T-cell (primary cell): ENCODE measurements at places on chromosomes 12 and 14. TPM values are rescaled to one million over a fixed set of nuclear protein-coding genes. Genes with fewer than 3 reads are reported as not detected.

- H3K4me1 ChIP-seq: peaks cover 12% of the 10 kb centered on the region
- H3K36me3 ChIP-seq: no peaks in the 10 kb centered on the region
- H3K27me3 ChIP-seq: peaks cover 11% of the 10 kb centered on the region
- no peak overlapping the region for H3K4me3 ChIP-seq
- no peak for DNase-seq
These were observed 4.7 kb upstream of the SSH1 start for GRCh38 chr12:108861878-108862587.

GRCh38 chr12:61291647-61292046 is 968.6 kb upstream of the USP15 start:
- H3K27me3 ChIP-seq: no peaks in the 10 kb centered on the region
- no peak overlapping the region for H3K27ac ChIP-seq
- H3K36me3 ChIP-seq: no peaks in the 10 kb centered on the region
- no peak overlapping the region for H3K4me3 ChIP-seq
- H3K4me1 ChIP-seq: no peaks in the 10 kb centered on the region

GRCh38 chr12:82964446-82964845 is 277.7 kb downstream of the TMTC2 start:
- H3K36me3 ChIP-seq: no peaks in the 10 kb centered on the region
- no peak for DNase-seq
- H3K4me1 ChIP-seq: no peaks in the 10 kb centered on the region

- no peaks in the 10 kb centered on the region for H3K27me3 ChIP-seq
- H3K27ac ChIP-seq: no peak overlapping the region
- DNase-seq: no peak
- H3K4me1 ChIP-seq: peaks cover 5% of the 10 kb centered on the region
- no peaks in the 10 kb centered on the region for H3K36me3 ChIP-seq
These were observed 18.5 kb upstream of the DUSP6 start for GRCh38 chr12:89370850-89371249.

DNA sequence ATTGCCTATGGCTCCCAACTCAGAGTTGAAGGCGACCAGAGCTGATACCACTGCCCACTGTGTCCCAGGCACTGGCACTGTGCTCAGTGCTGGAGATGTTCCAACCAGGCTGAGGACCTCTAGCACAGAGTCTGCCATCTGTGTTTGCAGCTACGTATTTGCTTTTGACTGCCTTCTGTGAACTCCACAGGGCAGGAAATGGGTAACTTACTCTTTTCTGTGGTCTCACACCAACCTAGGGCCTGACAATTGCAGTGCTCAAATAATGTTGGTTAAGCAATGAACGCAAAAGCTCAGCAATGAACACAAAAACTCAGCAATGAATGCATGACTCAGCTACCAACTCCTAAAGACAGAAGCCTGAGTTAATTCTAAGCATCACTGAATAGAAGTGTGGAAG is 202.8 kb downstream of the NUAK1 start:
- H3K36me3 ChIP-seq: no peaks in the 10 kb centered on the region
- H3K27me3 ChIP-seq: no peaks in the 10 kb centered on the region
- H3K4me3 ChIP-seq: no peak overlapping the region
- no peak for DNase-seq
- no peak overlapping the region for H3K27ac ChIP-seq

The AKT1 gene
- 113 TPM for total RNA-seq

GRCh38 chr12:96503976-96504375 is 14.6 kb downstream of the CFAP54 start:
- no peaks in the 10 kb centered on the region for H3K27me3 ChIP-seq
- no peak for DNase-seq
- H3K4me1 ChIP-seq: peaks cover 20% of the 10 kb centered on the region
- no peaks in the 10 kb centered on the region for H3K36me3 ChIP-seq
- no peak overlapping the region for H3K4me3 ChIP-seq

The IRAK3 gene
- 0.16 TPM for total RNA-seq

DNA sequence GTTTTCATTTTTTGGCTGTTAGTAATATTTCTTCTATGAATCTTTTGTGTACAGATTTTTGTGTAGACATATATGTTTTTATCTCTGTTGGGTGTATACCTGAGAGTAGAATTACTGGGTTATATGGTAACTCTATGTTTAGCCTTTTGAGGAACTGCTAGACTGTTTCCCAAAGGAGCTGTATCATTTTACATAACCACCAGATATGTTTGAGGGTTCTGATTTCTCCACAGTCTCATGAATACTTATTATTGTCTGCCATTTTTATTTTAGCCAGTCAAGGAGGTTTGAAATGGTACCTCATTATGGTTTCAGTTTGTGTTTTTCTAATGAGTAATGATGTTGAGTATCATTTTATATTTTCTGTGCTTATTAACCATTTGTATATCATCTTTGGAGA is 1.9 kb downstream of the PCNX4 start:
- no peak overlapping the region for H3K27ac ChIP-seq
- no peaks in the 10 kb centered on the region for H3K27me3 ChIP-seq
- DNase-seq: no peak
- H3K4me1 ChIP-seq: peaks cover 12% of the 10 kb centered on the region

The PRB2 gene
- not detected for total RNA-seq

DNA sequence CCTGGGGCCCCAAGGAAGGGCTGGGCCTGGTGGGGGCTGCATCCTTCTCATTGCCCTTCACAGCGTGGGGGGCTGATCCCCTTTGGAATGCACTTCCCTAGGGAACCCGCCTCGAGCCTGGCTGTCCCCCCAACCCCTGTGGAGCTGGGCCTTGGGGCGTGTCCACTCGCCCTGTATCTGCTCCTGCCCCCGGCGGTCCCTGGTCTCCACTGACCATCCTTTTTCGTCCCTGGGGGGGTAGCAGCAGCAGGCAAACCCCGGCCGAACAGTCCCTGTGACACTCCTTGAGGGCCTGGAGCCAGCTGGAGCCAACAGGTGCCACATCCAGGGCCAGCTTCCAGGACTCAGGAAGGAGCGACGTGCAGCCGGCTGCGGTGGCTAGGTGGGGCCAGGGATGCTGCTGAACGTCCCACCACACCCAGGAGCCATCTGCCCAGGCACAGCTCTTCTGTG is 9.4 kb upstream of the GPR132 start:
- H3K4me3 ChIP-seq: no peak overlapping the region
- no peaks in the 10 kb centered on the region for H3K27me3 ChIP-seq
- no peak for DNase-seq
- no peaks in the 10 kb centered on the region for H3K36me3 ChIP-seq
- H3K27ac ChIP-seq: no peak overlapping the region

The DDIT3 gene
- total RNA-seq: 93.5 TPM

GRCh38 chr14:94536836-94537235 is 24.4 kb upstream of the SERPINA4 start:
- no peak for DNase-seq
- peaks cover 25% of the 10 kb centered on the region for H3K27me3 ChIP-seq
- H3K4me1 ChIP-seq: no peaks in the 10 kb centered on the region
- no peaks in the 10 kb centered on the region for H3K36me3 ChIP-seq
- H3K27ac ChIP-seq: no peak overlapping the region
- H3K4me3 ChIP-seq: no peak overlapping the region

DNA sequence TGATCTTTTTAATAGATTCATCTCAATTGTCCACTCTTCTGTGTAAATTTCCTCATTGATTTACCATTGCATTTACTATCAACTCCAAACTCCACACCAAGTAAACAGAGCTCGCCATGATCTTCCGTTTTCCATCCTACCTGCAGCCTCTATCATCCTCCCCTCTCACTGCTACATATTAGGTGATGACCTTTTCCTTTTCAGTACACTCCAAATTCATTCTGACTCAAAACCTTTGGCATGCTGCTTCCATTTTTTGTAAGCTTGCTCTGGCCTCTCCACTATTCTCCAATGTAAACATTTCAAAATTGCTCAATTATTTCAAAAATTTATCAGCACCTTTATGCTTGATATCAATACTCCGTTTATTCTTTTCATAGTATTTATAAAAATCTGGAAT is 40.2 kb upstream of the PZP start:
- H3K27me3 ChIP-seq: no peaks in the 10 kb centered on the region
- H3K4me3 ChIP-seq: no peak overlapping the region
- no peak for DNase-seq
- H3K36me3 ChIP-seq: no peaks in the 10 kb centered on the region

The LRRC10 gene
- not detected for total RNA-seq

- H3K4me1 ChIP-seq: no peaks in the 10 kb centered on the region
- H3K27me3 ChIP-seq: peaks cover 19% of the 10 kb centered on the region
- DNase-seq: no peak
- no peak overlapping the region for H3K27ac ChIP-seq
These were observed 207.2 kb upstream of the SRRM4 start for GRCh38 chr12:118773956-118774723.

- DNase-seq: no peak
- peaks cover 49% of the 10 kb centered on the region for H3K27me3 ChIP-seq
- no peak overlapping the region for H3K4me3 ChIP-seq
- H3K27ac ChIP-seq: no peak overlapping the region
- no peaks in the 10 kb centered on the region for H3K4me1 ChIP-seq
These were observed 16.9 kb upstream of the BEGAIN start for GRCh38 chr14:100604121-100604501.

The KIF5A gene
- total RNA-seq: 1.4 TPM

- no peak for DNase-seq
- H3K4me3 ChIP-seq: no peak overlapping the region
- no peaks in the 10 kb centered on the region for H3K36me3 ChIP-seq
- H3K27me3 ChIP-seq: no peaks in the 10 kb centered on the region
- no peaks in the 10 kb centered on the region for H3K4me1 ChIP-seq
These were observed 47.6 kb upstream of the RNU6-8 start for GRCh38 chr14:32250681-32251080.

- no peaks in the 10 kb centered on the region for H3K4me1 ChIP-seq
- no peak overlapping the region for H3K27ac ChIP-seq
- no peak overlapping the region for H3K4me3 ChIP-seq
These were observed 100.5 kb downstream of the TSPAN8 start for GRCh38 chr12:71057330-71057729.

DNA sequence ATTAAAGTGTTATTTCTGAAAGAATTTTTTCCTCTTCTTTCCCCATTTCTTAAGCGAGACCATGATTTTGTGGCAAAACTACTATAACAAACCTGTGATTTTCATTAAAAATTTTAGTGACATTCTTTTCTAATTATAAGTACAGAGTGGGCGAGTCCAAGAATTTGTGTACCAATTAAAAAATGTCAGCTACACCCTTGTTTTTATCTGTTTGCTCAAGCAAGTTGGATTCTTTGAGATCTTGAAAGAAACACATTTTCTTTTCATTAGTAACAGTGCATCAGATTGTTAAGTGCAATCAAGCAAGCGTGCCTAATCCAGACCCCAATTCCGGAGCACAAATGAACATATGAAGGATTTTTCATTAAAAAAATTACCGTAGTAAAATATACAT is 338.8 kb upstream of the DDHD1 start:
- H3K4me3 ChIP-seq: no peak overlapping the region
- no peak for DNase-seq
- no peak overlapping the region for H3K27ac ChIP-seq
- H3K4me1 ChIP-seq: no peaks in the 10 kb centered on the region

GRCh38 chr12:120132054-120132836 is 15.7 kb upstream of the RAB35 start:
- H3K4me1 ChIP-seq: no peaks in the 10 kb centered on the region
- peaks cover 50% of the 10 kb centered on the region for H3K36me3 ChIP-seq
- H3K27me3 ChIP-seq: no peaks in the 10 kb centered on the region
- no peak for DNase-seq
- no peak overlapping the region for H3K4me3 ChIP-seq

- no peaks in the 10 kb centered on the region for H3K4me1 ChIP-seq
- H3K36me3 ChIP-seq: no peaks in the 10 kb centered on the region
- H3K4me3 ChIP-seq: no peak overlapping the region
- H3K27ac ChIP-seq: no peak overlapping the region
- no peak for DNase-seq
- H3K27me3 ChIP-seq: no peaks in the 10 kb centered on the region
These were observed 69.3 kb upstream of the TMPO start for GRCh38 chr12:98446060-98446459.

DNA sequence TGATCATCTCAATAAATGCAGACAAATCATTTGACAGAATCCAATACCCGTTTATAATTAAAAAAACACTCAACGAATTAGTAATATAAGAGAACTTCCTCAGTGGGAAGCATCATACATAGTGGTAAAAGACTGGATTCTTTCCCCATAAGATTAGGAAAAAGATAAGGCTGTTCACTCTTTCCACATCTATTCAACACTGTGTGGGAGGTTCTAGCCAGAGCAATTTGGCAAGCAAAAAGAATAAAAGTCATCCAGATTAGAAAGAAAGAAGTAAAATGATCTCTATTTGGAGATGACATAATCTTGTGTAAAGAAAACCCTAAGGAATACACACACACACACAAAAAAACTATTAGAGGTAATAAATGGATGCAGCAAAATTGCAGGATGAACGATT is 38.4 kb downstream of the YEATS4 start:
- H3K4me3 ChIP-seq: no peak overlapping the region
- no peaks in the 10 kb centered on the region for H3K36me3 ChIP-seq

- H3K27ac ChIP-seq: peak overlapping the region; percentile 86
- H3K36me3 ChIP-seq: no peaks in the 10 kb centered on the region
These were observed 274.6 kb downstream of the BTG1 start for GRCh38 chr12:91870872-91871707.

DNA sequence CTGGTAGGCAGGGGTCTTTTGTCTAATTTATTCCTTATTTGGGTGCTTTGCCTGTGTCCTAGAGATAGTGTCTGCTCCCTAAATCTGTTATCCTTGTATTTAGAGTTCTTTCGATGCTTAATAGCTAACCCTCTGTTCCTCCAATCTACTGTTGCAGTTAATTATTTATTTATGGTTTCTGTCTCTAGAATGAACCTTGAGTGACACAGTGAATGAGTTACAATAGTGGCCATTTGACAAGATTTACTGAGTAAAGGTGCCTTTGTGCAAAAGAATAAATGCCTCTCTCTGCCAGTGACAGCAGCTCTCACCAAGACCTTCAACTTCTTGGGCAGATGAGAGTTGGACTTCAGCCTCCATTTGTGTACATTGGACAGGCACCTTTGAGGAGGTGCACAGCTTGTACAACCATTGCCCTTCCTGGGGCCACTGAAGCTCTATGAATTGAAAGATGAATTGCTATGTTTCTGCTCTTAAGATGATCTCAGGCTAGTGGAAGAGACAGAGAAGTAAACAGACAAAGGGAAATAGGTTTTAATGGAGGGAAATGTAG is 165.9 kb downstream of the DERA start:
- H3K27me3 ChIP-seq: no peaks in the 10 kb centered on the region
- no peaks in the 10 kb centered on the region for H3K36me3 ChIP-seq
- no peak for DNase-seq
- H3K27ac ChIP-seq: no peak overlapping the region
- no peaks in the 10 kb centered on the region for H3K4me1 ChIP-seq

The LMBR1L gene
- total RNA-seq: 302 TPM
